ENCODE measurements at places on chromosomes 2 and 18.

DNA sequence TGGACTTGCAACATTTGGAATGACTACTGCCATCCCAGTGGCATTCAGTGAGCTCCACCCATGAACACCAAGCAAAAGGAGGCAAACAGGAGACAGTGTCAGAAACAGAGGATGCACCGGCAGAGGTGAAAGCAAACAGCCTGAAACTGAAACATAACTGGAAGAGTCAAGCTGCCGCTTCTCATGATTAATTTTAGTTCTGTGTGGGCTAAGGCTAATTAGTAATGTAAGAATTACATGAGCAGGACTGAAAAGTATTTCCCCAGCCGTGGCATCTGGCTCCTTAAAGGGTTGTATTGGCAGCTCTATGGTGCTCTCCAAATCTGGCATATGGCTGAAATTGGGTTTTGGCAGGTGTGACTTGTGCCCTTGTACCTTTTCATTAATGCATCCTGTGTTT, 1108.1 kb downstream of the TSN start:
- no peak overlapping the region for H3K27ac ChIP-seq
- H3K4me3 ChIP-seq = no peak overlapping the region
- H3K4me1 ChIP-seq = no peaks in the 10 kb centered on the region
- no peaks in the 10 kb centered on the region for H3K36me3 ChIP-seq

DNA sequence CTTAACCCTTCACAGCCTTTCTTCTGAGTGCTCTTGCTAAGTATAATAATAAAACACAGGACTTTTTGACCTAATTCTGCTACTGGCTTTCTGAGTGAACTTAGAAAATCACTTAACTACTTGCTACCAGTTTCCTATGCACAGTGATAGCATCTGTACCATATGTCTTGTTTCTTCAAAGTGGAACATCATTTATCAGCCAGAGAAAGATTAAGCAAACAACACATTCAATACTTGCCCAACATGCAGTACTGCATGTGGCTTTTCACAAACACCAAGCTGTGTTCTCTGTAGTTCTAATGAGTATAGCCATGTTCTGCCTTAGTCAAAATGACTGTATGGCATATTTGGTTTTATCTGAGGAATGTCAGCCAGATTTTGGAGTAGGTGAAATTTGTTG, 1286.6 kb upstream of the ZEB2 start:
- no peaks in the 10 kb centered on the region for H3K27me3 ChIP-seq

GRCh38 chr2:42094114-42094513, 46.3 kb downstream of the PKDCC start:
- no peak overlapping the region for H3K27ac ChIP-seq
- DNase-seq = no peak
- peaks cover 4% of the 10 kb centered on the region for H3K4me1 ChIP-seq
- H3K27me3 ChIP-seq = no peaks in the 10 kb centered on the region
- H3K36me3 ChIP-seq = no peaks in the 10 kb centered on the region

GRCh38 chr2:172412984-172413492, 14.3 kb upstream of the ITGA6 start:
- peaks cover 5% of the 10 kb centered on the region for H3K4me1 ChIP-seq
- H3K27me3 ChIP-seq = peaks cover 2% of the 10 kb centered on the region
- H3K4me3 ChIP-seq = no peak overlapping the region
- no peak overlapping the region for H3K27ac ChIP-seq
